ENCODE measurements at places on chromosomes 3 and 15.

GRCh38 chr15:35728219-35728940 is 182.4 kb upstream of the DPH6 start:
- no peak for DNase-seq

DNA sequence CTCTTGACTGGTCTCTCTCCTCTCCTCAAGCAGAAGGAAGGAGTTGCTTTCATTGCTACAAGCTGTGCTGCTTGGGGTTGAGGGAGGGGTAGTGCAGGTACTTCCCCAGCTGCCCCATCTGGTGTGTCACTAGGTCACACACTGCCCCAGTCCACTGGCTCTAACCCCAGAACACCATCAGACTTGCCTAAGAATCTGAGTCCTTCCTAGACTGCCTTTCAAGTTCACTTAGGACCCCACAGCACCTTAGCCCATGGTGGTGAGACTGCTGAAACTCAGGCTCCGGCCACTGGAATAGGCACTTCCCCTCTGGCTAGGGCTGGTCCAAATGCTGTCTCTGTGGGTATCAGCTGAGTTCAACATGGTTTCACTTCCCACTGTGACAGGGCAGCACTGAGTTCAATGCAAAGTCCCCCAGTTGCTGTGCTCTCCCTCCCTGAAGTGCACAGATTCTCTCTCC is 279.7 kb upstream of the GOLGA6L4 start:
- DNase-seq, result no peak

DNA sequence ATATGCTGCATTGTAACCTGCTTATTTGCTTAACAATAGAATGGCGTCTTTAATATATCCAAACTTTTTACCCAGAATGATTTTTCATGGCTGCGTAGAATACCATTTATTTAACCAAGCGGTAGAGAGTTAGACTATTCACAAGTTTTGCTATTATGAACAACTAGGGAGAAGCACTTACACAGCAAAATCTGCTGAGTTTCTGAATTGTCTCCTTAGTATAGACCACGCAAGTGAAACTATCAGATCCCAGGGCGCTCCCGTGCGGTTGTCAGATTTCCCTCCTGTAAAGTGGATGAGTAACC is 12.6 kb upstream of the ADPGK start:
- DNase-seq, result no peak

GRCh38 chr3:183428447-183429211 is at the start of gene MCF2L2:
TSS of gene MCF2L2 (minus strand) at chr3:183428619. CDS start at chr3:183427977, 642 bp downstream.
- no peak for DNase-seq

DNA sequence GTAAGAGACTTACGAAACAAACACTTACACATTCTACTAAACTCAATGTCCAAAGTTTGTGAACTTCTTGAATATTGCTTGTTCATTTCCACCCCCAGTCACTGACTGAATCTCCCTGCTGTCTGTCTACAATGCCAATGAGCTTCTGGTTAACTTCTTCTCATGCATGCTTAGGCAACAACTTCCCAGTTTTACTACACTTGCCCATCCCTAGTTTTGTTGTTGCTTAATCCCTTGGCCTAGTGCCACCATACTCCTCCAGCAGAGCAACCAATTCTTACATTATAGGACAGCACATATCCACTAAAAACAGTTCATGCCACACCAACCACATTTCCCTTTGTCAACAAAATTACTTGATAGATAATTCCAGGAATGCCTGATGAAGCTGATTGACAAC is 40.9 kb upstream of the CCR2 start:
- DNase-seq, result no peak

- DNase-seq, result no peak
Observed at GRCh38 chr3:47315069-47315647, 32.4 kb downstream of the KLHL18 start.

DNA sequence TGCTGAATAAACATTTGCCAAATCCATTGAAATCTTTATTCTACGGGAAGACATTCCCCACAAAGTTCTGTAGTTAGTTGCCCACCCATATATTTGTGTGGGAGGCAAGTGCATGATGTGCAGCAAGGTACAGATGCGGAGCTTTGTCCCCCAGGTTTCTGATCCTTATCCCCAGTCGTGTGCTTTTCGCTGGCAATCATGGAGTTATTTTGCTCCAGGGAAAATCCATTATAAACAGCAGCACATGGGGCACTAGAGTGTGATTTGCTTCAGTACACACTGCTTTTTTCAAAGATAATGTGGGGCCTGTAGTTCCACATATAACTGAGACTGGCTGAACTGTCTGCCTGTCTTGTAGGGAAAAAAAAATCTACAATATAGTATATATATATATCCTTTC is 132.1 kb downstream of the FEZF2 start:
- DNase-seq, result no peak

GRCh38 chr15:71386448-71387236 is 271.4 kb downstream of the THSD4 start:
- DNase-seq, result no peak

DNA sequence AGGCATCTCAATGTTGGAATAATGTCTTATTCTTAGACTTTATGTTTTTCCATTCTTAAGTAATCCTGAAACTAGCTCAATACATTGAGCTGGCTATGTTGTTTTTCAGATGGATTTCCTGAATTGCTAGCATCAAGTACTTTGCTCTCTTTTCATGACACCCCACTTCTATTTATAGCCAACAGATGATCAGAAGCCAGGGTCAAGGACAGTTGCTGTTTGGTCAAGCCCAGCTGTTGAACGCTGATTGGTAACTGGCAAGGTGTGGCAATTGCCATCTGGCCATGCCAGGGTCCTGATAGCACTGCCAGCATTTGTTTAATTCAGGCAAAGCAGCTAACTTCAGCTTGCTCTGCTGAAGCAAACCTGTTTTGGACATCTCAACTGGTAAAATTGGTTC is 46.2 kb upstream of the PLCL2 start:
- no peak for DNase-seq

DNA sequence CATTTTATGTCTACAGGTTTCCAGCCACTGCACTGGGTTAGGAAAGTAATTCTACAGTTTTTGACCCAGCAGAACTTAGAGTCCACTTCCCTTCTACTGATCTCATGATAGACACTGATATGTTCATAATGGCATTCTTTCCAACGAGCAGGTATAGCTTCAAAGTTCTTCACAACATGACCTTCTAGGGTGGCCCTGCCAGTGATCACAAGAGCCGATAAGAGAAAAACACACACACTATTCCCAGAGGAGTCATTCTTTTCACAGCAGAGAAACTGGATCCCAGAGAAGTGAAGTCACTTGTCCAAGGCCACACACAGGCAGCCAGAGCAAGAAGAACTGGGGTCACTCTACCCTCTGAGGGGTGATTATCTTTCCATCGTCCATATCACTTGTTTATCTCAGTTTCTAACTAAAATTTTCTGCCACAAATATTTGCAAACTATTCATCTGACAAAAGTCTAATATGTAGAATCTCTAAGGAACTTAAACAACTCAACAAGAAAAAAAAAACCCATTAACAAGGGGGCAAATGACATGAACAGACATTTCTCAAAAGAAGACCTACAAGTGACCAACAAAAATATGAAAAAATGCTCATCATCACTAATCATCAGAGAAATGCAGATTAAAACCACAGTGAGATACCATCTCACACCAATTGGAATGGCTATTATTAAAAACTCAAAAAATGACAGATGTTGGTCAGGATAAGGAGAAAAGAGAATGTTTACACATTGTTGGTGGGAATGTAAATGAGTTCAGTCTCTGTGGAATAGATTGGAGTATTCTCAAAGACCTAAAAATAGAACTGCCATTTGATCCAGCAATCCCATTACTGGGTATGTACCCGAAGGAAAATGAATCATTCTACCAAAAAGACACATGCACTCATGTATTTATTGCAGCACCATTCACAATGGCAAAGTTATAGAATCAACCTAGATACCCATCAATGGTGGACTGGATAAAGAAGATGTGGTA is 31.5 kb downstream of the SPTSSB start:
- DNase-seq, result no peak

- DNase-seq, result peak; percentile 77
Observed at GRCh38 chr3:155352900-155353490, 59.5 kb upstream of the STRIT1 start.

- DNase-seq, result peak; percentile 53
Observed at GRCh38 chr3:195863121-195864061, 45.0 kb downstream of the TNK2 start.

DNA sequence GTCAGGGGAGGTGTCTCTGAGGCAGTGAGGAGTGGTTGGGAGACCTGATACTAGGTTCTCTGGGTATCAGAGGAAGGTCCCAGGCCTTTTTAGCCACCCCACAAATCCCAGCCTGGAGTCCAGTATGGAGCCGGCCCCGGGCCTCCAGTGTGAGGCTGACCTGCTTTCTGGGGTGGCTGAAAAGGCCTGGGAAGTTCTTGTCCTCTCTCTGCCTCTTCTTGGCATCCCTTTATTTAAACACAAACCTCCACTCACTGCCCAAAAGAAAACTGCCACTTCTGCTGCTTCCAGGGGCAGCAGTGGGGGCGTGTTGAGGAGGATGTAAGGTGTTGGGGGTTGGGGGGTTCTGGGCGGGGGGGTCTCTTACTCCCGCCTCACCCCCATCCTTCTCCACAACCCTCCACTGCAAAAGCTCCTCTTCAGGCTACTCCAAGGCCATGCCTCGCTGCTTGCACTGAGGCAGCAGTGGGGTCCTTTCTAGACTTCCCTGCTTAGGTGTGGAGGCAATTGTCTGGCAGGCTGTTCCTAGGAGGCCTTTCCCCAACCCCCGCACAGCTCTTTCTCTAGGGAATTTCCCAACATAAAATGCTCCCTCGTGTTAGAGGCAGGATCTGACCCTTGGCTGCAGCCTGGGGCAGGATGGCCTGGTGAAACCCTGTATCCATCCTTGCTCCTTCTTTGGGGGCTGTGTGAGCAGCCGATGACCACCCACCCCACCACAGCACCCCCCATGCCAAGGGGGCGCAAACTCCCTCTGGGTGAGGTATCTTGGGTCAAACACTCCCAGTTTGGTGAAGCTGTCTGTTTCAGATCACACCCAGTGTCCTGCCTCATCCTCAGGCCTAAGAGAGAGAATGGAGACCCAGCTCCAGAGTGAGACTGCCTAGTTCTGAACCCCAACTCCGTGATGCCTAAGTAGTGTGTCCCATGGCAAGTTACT is 12.1 kb upstream of the RAD18 start:
- DNase-seq, result no peak

DNA sequence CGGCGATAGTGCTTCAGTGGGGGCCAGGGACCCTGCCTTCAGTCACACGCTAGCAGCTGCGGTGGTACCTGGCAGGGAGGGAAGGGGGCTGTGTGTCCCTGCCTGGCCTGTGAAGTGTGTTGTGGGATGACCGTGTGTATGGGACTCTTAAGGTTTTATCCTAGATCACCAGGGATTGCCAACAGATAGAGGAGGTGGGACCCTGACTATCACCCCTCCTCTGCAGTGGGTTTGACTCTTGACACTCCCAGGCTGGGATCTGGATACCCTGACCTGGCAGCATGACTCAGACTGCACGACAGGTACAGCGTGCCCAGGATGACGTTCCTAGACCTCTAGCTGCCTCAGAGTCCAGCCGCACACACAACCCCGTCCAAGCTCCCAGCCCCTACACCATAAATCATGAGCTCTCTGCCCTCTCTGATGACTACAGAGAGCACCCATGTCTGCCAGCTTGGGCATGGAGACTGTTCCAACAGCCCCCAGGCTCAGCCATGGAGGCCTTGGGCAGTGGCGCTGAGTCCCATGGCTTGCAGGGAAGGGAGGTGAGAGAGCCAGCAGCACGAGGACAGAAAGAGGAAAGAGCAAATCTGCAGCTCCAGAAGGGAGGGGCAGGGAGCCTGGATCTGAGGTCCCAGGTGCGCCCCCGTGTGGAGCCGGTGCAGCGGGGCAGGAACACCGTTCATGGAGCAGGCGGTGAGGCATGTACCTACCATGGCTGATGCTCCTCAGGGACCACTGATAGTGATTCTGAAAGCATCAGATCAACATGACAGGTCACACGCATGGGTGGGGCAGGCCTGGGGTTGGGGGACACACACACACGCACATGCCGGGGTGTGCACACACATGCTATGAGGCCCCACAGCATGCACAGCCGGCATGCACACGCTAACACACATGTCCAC is 71.0 kb downstream of the ADAMTS7 start:
- DNase-seq, result no peak

- no peak for DNase-seq
Observed at GRCh38 chr3:102224171-102224570, 210.6 kb upstream of the ZPLD1 start.

GRCh38 chr3:23608650-23609049 is 197.1 kb upstream of the UBE2E1 start:
- no peak for DNase-seq

DNA sequence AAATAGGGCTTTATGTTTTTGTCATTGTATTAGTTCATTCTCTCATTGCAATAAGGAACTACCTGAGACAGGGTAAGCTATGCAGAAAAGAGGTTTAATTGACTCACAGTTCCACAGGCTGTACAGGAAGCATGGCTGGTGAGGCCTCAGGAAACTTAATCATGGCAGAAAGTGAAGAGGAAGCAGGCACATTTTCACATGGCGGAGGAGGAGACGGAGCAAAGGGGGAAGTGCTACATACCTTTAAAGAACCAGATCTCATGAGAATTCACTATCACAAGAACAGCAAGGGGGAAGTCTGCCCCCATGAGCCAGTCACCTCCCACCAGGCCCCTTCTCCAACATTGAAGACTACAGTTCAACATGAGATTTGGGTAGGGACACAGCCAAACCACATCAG is 25.6 kb downstream of the CEP63 start:
- no peak for DNase-seq

GRCh38 chr15:69810431-69811354 is 287.0 kb downstream of the TLE3 start:
- no peak for DNase-seq

- DNase-seq, result no peak
Observed at GRCh38 chr15:87981969-87982368, 274.6 kb downstream of the NTRK3 start.

GRCh38 chr3:5058471-5058951 is 63.6 kb upstream of the ARL8B start:
- peak; percentile 18 for DNase-seq

DNA sequence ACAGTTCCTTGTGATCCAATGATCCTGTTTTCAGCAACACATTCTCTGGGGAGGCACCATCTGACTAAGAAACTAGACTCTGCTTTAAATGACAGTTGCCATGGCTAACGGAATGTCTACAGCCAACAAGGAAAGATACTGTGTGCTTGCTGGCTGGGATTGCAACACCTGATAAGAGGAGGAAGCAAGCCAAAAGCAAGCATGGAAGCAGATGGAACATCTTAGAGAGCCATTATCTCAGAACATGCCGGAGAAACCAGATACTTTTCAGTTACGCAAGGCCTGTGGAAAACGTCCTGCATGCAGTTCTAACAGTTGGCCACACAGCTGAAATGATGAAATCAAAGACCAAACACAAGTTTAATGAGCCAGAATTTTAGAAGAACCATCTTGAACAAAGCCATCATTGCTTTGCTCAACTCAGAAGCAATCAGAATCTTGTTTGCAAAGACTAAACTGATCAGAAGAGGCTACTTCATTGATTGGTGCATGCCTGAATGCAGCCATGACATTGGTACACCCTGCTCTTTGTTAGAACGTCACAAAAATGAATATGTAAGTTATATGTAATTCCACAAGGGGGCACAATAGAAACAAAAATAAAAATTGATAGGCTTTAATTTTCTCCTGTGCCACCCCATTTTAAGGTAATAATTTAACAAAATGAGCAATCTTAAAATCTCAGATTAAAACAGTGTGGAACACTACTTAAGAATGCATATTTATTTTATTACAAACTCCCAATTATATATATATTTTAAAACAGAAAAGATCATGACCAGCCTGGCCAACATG is 50.8 kb downstream of the GXYLT2 start:
- peak; percentile 79 for DNase-seq

Data from COLO829 (cell line).